ENCODE measurements at places on chromosomes 6 and 20.

DNA sequence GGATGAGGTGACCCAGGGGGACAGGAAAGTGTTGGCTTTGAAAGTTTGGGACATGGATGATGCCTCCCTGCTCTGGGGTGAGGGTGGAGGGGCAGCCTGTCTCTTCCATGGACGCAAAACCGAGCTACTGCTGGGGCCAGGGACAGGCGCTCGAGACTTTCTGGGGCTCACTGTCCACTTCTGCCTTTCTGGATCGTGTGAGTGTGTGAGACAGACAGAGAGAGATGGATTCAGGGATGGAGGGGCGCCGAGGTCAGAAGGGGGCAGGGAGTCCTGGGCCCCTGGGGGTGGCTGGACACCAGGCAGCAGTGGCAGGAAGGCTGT lies 78.0 kb upstream of the GATA5 start:
- H3K4me1 ChIP-seq, result no peaks in the 10 kb centered on the region
- peaks cover 1% of the 10 kb centered on the region for H3K36me3 ChIP-seq
- no peak overlapping the region for H3K27ac ChIP-seq
- peaks cover 12% of the 10 kb centered on the region for H3K27me3 ChIP-seq
- H3K4me3 ChIP-seq, result no peak overlapping the region

DNA sequence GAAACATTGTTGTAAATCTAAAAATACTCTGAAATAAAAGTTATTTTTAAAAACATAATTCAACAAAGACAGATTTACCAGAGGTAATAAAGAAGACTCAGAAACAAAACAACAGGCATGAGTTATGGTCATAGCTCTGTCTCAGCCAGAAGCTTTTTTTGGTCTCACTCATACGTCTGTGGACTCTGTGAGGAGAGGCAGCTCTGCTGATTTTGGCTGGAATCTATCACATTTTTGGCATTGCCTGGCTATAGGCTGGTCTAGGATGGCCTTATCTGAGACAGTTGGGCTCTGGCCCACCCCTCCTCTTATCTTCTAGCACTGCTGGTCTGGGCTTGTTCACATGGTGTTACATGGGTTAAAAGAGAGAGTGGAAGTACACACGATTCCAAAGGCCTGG lies 514.0 kb upstream of the BTBD3 start:
- no peaks in the 10 kb centered on the region for H3K36me3 ChIP-seq
- H3K4me1 ChIP-seq, result no peaks in the 10 kb centered on the region
- no peak overlapping the region for H3K27ac ChIP-seq
- no peak overlapping the region for H3K4me3 ChIP-seq
- no peaks in the 10 kb centered on the region for H3K27me3 ChIP-seq

DNA sequence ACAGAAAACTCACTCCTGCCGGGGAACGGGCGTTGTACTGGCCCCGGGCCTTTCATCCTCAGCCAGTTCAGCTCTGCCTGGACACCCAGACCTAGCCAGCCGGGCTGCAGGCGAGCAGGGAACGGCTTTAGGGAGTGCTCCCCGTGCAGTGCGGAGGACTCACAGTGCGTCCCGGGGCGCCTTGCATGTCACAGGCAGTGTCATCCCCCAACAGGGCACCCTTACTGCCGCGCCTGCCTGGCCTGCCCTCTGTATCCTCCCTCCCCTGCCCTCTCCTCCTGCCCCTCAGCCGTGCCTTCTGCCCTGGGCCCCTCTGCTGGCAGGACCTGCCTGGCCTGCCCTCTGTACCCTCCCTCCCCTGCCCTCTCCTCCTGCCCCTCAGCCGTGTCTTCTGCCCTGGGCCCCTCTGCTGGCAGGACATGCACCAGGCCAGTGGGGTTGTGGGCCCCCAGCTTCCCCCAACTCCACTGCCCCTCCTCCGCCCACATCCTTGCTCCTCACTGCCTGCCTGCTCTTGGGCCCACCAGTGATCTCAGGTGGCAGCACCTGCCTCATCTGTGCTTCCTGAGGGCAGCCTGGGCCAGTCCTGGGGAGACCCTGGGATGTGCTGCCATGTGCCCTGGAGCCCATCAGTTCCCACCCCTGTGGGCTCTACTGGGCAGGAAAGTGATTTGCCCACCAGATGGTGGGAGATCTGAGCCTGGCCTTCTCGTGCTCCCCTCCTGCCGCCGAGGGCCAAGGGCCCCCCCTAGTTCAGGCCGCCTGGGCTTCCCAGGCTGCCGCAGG lies 43.0 kb downstream of the PYGB start:
- no peaks in the 10 kb centered on the region for H3K4me1 ChIP-seq
- DNase-seq, result no peak
- no peak overlapping the region for H3K4me3 ChIP-seq
- no peaks in the 10 kb centered on the region for H3K27me3 ChIP-seq
- H3K27ac ChIP-seq, result no peak overlapping the region
- peaks cover 4% of the 10 kb centered on the region for H3K36me3 ChIP-seq

- H3K4me3 ChIP-seq, result no peak overlapping the region
- DNase-seq, result no peak
- no peak overlapping the region for H3K27ac ChIP-seq
- H3K36me3 ChIP-seq, result no peaks in the 10 kb centered on the region
- H3K4me1 ChIP-seq, result no peaks in the 10 kb centered on the region
Observed at GRCh38 chr20:39214828-39215227, 252.7 kb downstream of the DHX35 start.

DNA sequence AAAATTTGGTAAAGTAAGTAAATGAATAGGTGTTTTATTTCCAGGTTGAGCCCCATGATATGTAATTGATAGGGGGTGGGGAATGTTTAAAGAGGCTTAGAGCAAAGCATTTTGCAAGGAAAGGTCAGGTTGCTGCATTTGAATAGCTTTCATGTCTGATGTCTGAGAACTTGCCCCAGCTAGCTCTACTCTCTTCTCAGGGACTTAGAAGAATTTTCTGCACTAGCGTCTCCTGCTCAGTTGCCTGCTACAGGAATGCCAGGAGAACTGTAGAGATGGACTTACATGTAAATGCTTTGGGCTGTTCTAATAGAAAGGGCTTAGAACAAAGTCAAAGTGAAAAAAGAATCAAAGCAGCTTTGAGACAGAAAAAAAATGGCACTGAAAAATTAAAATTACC lies 35.5 kb downstream of the TRMT6 start:
- H3K27me3 ChIP-seq, result peaks cover 40% of the 10 kb centered on the region
- DNase-seq, result no peak

GRCh38 chr20:13793001-13793400 lies 8.2 kb downstream of the NDUFAF5 start:
- peaks cover 46% of the 10 kb centered on the region for H3K36me3 ChIP-seq
- DNase-seq, result no peak
- peaks cover 11% of the 10 kb centered on the region for H3K4me1 ChIP-seq
- H3K27ac ChIP-seq, result no peak overlapping the region
- H3K27me3 ChIP-seq, result no peaks in the 10 kb centered on the region

DNA sequence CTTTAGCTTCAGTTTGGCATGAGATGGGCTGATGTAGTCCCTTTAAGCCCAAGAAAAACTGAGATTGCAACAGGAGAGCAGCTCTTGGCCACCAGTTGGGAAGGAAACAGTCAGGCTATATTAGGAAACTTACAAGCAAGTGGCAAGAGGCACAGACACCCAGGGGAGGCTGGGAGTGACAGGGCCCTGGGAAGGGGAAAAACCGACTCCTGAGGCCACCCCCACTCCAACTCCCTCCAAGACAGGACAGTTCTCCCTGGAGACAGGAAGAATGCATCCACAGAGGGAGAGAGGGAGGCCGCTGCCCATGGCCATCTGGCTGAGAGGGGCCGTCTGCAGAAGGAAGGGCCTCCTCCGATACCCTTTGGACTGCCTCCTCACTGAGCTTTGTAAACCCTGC lies 20.5 kb downstream of the JPH2 start:
- peaks cover 43% of the 10 kb centered on the region for H3K27me3 ChIP-seq
- no peaks in the 10 kb centered on the region for H3K36me3 ChIP-seq
- no peak for DNase-seq

- no peaks in the 10 kb centered on the region for H3K4me1 ChIP-seq
- no peak overlapping the region for H3K4me3 ChIP-seq
- DNase-seq, result no peak
Observed at GRCh38 chr6:168137024-168137423, 58.0 kb upstream of the FRMD1 start.

DNA sequence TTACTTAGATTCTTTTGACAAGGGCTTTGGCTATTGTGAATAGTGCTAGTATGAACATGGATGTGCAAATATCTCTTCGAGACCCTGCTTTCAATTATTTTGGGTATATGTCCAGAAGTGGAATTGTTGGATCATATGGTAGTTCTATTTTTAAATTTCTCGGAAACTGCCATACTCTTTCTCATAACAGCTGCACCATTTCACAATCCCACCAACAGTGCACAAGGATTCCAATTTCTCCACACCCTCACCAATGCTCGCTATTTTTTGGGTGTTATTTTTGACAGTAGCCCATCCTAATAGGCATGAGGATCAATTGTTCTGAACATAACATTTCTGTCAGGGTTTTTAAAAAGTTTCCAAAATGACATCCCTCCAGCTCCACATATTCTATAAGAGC lies 69.2 kb upstream of the ESR1 start:
- DNase-seq, result no peak
- H3K27me3 ChIP-seq, result peaks cover 10% of the 10 kb centered on the region
- H3K36me3 ChIP-seq, result peaks cover 2% of the 10 kb centered on the region
- H3K4me3 ChIP-seq, result no peak overlapping the region

DNA sequence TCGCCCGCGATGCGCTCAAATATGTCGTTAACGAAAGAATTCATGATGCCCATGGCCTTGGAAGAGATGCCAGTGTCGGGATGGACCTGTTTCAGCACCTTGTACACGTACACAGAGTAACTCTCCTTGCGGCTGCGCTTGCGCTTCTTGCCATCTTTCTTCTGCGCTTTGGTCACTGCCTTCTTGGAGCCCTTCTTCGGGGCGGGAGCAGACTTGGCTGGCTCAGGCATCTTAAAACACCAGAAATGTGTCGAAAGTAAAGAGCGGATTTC lies 36.4 kb downstream of the HFE start:
- H3K36me3 ChIP-seq, result peaks cover 21% of the 10 kb centered on the region
- peaks cover 55% of the 10 kb centered on the region for H3K4me1 ChIP-seq
- peaks cover 3% of the 10 kb centered on the region for H3K27me3 ChIP-seq
- peak overlapping the region; percentile 100 for H3K27ac ChIP-seq
- peak; percentile 88 for DNase-seq
- peak overlapping the region; percentile 99 for H3K4me3 ChIP-seq

DNA sequence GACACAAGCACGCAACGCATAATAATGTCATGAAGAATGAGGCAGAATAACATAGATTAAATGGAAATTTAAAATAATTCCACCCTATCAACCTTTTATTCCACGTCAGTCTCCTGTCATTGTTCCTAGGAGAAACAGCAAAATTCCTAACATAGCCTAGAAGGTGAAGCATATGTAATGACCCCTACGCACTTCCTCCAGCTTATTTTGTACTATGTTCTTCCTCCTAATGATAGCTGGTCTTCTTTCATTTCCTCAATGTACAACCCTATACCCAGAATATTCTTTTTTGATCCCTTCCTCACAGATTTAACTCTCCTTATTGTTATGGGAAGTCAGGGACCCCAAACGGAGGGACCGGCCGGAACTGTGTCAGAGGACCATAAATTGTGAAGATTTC lies 122.0 kb upstream of the CARMIL1 start:
- H3K27ac ChIP-seq, result no peak overlapping the region
- no peak overlapping the region for H3K4me3 ChIP-seq
- DNase-seq, result no peak
- peaks cover 73% of the 10 kb centered on the region for H3K36me3 ChIP-seq
- no peaks in the 10 kb centered on the region for H3K27me3 ChIP-seq
- H3K4me1 ChIP-seq, result peaks cover 64% of the 10 kb centered on the region

- no peak overlapping the region for H3K27ac ChIP-seq
- no peak overlapping the region for H3K4me3 ChIP-seq
- H3K27me3 ChIP-seq, result no peaks in the 10 kb centered on the region
- H3K4me1 ChIP-seq, result no peaks in the 10 kb centered on the region
Observed at GRCh38 chr6:170210651-170211403, 80.1 kb downstream of the DLL1 start.

GRCh38 chr6:155980014-155980767 lies 524.6 kb upstream of the NOX3 start:
- H3K4me3 ChIP-seq, result no peak overlapping the region
- peaks cover 3% of the 10 kb centered on the region for H3K27me3 ChIP-seq
- H3K4me1 ChIP-seq, result no peaks in the 10 kb centered on the region
- H3K36me3 ChIP-seq, result no peaks in the 10 kb centered on the region
- no peak for DNase-seq

DNA sequence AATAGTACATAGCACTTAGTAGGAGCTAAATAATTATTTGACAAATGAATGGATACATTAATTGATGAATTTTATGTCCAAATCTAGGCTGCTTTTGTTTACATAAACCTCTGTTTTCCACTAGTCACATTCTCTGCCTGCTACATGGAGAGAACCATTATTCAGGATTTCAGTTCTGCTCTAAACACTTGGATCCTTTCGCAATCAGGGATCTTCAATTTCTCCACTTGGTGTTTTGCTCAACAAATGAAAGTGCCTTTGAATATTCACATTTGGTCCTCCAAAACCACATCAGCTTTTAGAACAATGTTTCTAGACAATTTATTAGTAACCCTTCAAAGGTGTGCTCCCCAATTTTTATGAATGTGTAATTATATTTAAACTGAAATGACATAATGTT lies 30.6 kb upstream of the HLA-DQB1 start:
- H3K36me3 ChIP-seq, result no peaks in the 10 kb centered on the region
- no peak for DNase-seq
- H3K27me3 ChIP-seq, result peaks cover 68% of the 10 kb centered on the region
- H3K4me1 ChIP-seq, result no peaks in the 10 kb centered on the region
- H3K4me3 ChIP-seq, result no peak overlapping the region
- no peak overlapping the region for H3K27ac ChIP-seq

DNA sequence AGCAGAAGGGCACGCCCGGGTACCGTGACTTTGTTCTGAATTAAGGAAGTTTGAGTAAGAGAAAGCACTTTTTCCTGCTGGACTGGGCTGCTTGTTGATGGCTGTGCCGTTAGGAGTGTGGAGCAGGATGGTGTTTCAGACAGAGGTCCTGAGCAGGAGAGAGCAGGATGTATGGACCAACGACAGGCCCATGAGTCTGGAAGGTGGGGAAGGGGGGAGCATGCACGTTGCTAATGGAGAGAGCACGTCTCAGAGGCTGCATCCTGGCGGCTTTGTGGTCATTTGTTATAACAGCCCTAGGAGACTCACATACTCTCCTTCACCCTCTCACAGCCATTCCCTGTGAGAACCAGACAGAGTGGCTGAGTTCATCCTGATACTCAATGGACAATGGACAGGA lies 56.8 kb downstream of the PHACTR3 start:
- peaks cover 1% of the 10 kb centered on the region for H3K27me3 ChIP-seq
- H3K27ac ChIP-seq, result no peak overlapping the region
- no peak for DNase-seq
- no peak overlapping the region for H3K4me3 ChIP-seq

- H3K4me3 ChIP-seq, result no peak overlapping the region
- H3K27me3 ChIP-seq, result no peaks in the 10 kb centered on the region
Observed at GRCh38 chr20:38985603-38986170, 23.5 kb downstream of the DHX35 start.

DNA sequence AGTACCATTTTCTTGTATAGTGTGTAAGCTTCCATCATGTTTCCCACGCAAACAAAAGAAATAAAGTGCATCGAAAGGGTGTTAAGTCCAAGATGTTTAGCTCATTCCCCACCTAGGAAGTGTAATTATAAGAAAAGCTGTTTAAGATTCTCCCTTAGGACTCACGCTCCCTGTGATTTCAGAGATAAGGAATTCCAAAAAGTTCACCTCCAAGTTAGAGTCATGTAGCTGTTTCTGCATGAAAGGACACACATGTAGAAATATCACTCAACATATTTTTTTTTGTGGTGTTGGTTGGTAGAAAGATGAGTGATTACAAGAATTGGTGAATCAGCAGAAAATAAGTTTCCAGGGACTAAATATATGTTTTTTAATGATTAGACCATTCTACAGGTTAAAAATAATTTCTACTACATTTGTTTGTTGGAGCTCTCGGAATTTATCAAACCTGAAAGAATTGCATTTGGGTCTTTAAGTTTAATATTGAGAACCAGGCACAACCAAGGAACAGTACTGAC lies 10.4 kb downstream of the OPN5 start:
- H3K4me1 ChIP-seq, result peaks cover 6% of the 10 kb centered on the region
- DNase-seq, result no peak
- H3K27ac ChIP-seq, result no peak overlapping the region
